ENCODE measurements at places on chromosomes 2 and 18.
A peak's percentile ranks its signal among the peaks of the same experiment; 100 is the strongest.

- DNase-seq, result peak; percentile 63
Observed at GRCh38 chr2:33298233-33298632, 178.2 kb upstream of the RASGRP3 start.

- peak; percentile 91 for DNase-seq
Observed at GRCh38 chr2:138121666-138122661, 157.7 kb downstream of the HNMT start.

- peak; percentile 57 for DNase-seq
Observed at GRCh38 chr18:24546307-24546706, 85.9 kb downstream of the HRH4 start.

- peak; percentile 74 for DNase-seq
Observed at GRCh38 chr2:61018318-61018755, 282 bp upstream of the PUS10 start.

GRCh38 chr2:42764096-42764495, at the start of gene OXER1:
OXER1 (minus strand) TSS chr2:42764135; CDS start chr2:42764062, 73 bp downstream.
- DNase-seq, result no peak

DNA sequence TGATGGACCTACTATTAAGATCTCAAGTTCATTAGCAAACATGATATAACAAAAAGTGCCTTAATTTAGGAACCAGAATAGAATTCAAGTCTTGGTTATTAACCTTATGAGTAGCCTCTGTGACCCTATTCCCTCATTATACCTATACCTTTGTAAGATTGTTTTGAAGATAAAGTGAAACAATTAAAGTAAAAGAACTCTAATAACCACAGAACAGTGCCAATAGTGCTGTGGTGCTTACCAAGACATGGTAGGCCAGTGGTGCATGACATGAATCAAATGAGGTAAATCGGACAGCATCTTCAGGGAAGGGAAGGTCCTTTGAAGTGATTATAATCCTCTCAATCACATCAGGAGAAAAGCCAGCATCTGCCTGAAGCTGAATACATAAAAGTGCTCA, 36.4 kb downstream of the METTL4 start:
- no peak for DNase-seq

- DNase-seq, result no peak
Observed at GRCh38 chr2:36452260-36452659, 96.7 kb downstream of the CRIM1 start.

DNA sequence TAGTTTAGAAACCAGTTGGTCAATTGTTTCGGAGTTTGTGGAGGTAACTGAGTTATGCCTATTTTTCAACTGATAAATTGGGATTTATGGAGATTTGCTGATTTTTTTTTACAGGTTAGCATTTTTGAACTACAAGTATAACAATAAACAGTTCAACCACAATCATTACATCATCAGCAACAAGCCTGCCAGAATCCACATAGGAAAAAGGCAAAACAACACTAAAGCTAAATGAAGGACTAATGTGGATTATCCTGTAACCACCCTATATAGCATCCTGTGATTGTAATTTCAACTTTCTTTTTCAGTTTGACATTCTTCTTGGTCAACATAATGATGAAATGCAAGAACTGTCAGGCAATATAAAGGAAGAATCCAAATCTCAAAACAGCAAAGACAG, 76.5 kb downstream of the CCDC102B start:
- DNase-seq, result no peak

- peak; percentile 98 for DNase-seq
Observed at GRCh38 chr2:29108225-29108624, 7.0 kb upstream of the CLIP4 start.

DNA sequence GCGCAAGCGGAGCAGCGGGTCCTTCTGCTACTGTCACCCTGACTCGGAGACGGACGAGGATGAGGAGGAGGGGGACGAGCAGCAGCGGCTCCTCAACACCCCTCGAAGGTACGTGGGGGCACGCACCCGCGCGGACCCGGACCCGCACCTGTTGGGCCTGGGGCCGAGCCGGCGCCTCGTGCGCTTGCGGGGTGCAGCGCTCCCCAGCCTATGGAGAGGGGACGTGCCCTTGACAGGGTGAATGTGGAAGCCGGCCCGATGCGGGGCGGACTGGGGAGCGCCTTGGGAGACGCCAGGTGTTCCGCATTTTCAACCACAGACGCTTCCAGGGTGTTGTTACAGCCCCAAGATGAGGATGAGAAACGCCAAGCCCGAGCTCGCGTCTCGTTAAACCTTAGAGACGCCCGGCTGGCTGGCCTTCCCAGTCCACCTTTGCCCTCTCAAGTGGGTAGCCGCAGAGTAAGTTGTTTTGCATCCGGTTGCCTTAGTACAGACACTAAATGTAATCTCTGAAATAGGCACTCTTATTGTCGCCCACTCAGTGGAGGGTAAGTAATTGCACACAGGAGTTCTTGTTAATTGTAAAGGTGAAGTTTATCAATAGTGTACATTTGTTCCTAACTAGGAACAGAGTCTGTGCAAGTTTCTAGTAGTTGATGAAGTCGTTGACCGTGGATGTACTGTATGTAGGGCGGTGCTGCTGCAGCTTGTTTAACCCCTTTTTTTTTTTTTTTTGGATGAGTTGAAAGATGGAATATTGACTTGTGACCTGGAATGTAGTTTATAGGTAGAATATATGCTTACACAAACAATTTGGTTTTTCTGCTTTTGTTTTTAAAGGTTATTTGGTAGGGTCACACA, 815 bp downstream of the GMCL1 start:
- peak; percentile 34 for DNase-seq

GRCh38 chr2:79649531-79649930, 136.7 kb downstream of the CTNNA2 start:
- DNase-seq, result no peak

DNA sequence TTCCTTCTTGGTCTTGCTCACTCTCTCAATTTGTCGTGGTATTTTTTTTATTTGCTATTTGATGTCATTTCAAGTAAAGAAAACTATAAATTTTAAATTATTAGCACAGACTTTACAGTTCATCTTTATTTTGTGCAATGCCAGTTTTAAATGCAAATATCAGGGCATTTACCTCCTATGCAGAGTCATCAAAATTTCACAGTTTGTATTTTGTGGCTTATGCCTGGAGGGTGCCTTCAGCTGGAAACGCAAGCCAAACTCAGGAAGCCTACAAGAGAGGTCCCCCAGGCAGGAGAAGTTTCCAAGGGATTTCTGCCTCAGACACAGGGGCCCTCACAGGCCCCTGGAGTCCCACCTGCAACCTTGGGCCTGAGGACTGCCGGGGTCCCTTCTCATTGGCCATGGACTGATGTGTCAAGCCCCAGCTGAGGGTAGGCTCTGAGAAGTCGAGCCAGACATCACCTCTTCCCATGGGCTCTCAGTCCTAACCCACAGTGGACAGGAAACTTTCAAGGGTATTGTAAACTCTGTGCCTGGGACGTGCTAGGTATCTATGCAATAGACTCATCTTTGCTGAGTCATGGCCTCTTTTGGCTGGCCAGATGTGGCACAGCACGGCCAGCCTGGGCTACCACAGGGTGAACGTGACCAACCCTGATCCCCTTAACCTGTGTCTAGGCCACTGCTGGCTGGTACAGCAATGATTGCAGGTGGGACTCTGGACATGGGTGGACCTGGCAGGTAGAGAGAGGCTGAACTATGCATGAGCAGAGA, 236.5 kb downstream of the CELF4 start:
- DNase-seq, result no peak

- peak; percentile 49 for DNase-seq
Observed at GRCh38 chr2:165016772-165017411, 61.6 kb upstream of the SLC38A11 start.

GRCh38 chr18:5393779-5394178, 98.3 kb upstream of the ZBTB14 start:
- peak; percentile 1 for DNase-seq

- no peak for DNase-seq
Observed at GRCh38 chr2:8632755-8633154, 49.1 kb upstream of the ID2 start.

DNA sequence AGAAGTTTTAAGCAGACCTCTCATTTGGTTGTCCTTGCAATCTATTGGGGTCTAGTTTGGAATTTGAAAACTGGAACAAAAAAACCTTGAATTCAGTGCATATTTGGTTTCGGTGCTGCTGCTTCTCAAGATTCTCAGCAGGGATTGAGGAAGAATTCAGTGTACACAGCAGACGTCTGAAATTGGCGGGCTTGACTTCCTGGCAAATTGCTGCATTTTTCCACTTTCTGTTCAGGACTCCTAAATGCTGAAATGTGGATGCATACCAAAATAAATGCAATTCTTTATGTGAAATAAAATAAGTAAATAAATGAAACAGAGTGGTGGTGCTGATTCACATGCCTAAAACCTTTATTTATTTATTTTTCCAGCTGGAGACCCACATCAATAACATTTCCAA, 332.4 kb upstream of the KYNU start:
- DNase-seq, result no peak

GRCh38 chr18:75931079-75931478, 503.6 kb upstream of the SMIM21 start:
- DNase-seq, result no peak

- no peak for DNase-seq
Observed at GRCh38 chr2:23947350-23947749, 7.1 kb downstream of the UBXN2A start.

DNA sequence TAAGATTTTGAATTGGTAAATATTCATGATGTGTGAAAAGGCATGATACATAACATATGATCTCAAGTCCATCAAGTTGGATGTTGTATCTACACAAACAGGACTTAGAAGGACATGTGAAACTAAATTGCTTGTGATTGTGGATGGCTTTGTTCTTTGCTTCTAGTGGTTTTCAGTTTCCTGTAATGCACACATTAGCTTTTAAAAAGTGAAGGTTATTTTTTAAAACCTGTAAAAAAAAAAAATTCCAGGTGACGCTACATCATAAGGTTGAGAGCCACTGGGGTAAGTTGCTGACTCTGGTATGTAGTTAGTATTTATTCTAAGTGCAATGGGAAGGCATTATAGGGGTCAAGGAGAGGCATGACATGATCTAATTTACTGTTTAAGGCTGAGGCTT, 48.4 kb upstream of the TMEM247 start:
- DNase-seq, result no peak

DNA sequence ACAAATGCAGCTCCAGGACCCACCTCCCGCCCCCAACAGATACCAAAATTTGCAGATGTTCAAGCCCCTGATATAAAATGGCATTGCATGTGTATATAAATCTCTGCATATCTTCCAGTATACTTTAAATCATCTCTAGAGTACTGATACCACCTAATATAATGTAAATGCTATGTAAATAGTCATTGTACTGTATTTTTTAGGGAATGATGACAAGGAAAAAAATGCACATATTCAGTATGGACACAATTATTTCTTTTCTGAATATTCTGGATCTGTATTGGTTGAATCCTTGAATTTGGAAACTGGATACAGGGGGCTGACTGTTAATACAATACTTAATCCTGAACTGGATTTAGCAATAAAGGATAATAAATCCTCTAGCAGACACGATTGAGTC, 67.7 kb downstream of the FRZB start:
- no peak for DNase-seq

GRCh38 chr2:120609826-120610395, 125.8 kb upstream of the GLI2 start:
- no peak for DNase-seq

DNA sequence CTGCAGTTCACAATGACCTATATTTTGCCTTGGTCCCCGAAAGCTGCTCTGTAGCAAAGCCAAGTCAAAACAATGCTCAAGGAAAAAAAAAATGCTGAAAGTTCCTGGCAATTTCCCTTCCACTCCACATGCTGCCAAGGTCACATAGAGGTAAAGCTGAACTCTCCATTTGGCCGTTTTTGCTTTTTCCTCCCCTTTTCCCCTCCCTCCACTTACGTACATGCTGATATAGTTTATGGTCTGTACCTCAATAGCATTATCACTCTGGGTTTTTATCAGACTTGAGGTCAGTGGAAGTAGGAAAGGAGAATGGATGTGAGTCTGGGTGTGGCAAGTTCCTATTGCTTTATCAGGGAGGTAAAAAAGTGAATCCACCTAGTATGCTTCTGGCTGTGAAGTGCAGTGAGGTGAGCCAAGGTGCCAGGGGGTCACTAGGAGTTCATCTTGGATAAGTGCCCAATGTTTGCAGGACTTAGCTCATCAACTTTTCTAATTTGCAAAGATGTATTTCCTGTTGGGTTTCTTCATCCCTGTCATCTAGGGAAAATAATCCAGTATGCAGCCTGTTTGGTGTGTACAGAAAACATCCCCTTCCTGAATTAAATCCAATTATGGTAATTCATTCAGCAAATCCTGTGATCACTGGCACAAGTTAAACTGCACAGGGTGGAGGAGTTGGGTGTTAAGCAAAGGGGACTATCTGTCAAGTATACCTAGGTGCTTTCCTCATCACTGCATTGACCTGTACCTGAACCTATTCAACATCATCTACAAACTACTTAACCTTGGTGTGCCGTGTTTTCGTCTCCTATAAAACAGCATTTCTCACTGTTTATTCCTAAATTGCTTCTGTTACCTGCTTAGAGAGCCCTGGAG, 124.3 kb upstream of the CYP26B1 start:
- peak; percentile 48 for DNase-seq

GRCh38 chr18:58896734-58897508, 32.2 kb downstream of the ZNF532 start:
- DNase-seq, result no peak

GRCh38 chr18:51884039-51884438, 456.0 kb upstream of the DCC start:
- no peak for DNase-seq

- DNase-seq, result peak; percentile 100
Observed at GRCh38 chr2:74740741-74741431, 86.8 kb downstream of the SEMA4F start.

- DNase-seq, result no peak
Observed at GRCh38 chr18:69558052-69558451, 157.4 kb downstream of the DOK6 start.

DNA sequence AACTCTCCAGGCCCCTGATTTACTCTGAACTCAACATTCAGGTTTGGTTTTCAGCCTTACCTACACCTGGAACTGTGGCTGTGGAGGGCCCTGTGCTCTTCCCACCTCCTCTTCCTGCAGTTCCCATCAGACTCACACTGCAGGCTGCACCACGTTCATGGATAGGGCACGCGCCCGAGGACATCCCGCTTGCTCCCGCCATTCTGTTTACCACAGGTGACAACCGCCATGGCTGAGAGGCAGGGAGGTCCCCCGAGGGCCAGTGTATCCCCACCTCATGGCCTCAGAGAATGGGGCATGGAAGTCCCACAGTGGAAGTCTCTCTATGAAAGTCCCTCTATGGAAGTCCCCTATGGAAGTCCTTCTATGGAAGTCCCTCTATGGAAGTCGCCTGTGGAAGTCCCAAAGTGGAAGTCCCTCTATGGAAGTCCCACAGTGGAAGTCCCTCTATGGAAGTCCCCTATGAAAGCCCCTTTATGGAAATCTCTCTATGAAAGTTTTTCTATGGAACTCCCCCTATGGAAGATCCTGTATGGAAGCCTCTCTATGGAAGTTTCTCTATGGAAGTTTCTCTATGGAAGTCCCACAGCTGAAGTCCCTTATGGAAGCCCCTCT, 358.4 kb upstream of the SALL3 start:
- DNase-seq, result no peak
